ENCODE measurements at places on chromosomes 3 and 15. TPM values are rescaled to one million over a fixed set of nuclear protein-coding genes. Genes with fewer than 3 reads are reported as not detected.

The CAMKV gene
- not detected for polyA plus RNA-seq

The SYNPR gene
- not detected for polyA plus RNA-seq

The VEPH1 gene
- 36.4 TPM for polyA plus RNA-seq

The COL6A5 gene
- polyA plus RNA-seq: not detected

DNA sequence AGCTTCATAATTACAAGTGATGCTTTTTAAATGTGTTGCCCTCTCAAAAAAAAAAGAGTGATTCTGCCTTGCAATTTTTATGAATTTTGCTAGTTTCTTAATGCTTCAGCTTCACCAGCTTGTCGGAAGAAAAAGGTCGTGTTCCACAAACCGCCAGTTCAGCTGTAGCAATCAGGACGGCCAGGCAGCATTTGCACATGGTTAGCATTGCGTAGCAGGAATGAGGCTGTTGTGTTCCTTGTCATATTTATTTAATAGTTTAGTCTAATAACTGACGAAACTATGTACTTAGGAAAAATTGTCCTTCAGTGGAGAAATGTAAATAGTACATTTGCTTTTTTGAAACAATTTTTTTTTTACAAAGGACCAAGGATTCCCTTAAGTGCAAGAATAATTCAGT is 64.9 kb upstream of the SELENOK start:
- DNase-seq: no peak

GRCh38 chr3:158847885-158848284 is 46.0 kb downstream of the MFSD1 start:
- no peak for DNase-seq

DNA sequence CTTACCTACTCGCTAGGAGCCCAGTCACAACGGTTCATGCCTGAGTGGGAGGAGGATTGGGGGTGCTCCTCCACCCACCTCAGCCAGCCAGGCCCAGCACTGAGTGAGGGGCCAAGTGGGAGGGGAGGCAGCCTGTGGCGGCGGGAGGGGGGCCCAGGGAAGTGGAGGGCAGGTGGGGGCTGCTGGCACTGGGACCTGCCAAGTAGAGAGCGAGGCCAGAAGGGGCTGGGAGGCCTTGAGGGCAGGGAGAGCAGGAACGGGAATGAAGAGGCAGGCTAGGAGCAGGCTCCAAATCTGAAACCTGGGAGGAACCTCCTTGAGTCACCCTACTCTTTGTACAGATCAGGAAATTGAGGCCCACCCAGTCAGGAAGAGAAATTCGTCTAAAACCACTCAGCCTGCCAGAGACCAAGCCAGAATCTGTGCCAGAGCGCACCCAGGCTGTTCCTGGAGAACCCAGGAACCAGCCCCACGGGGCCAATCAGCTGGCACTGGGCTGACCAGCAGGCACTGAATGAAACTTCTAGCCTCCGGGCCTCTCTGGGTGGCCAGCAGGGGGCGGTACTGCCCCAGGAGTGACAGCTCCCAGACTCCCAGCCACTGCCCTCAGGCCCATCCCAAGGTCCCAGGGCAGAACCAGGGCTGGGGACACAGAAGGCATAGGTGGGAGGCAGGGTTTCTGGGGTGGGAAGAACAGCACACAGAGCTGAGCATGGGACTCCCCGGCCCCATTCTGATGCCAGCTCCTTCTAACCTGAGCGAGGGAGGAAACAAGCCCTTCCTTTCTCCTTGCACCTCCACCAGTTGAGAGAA is 14.8 kb upstream of the CYP11A1 start:
- no peak for DNase-seq

DNA sequence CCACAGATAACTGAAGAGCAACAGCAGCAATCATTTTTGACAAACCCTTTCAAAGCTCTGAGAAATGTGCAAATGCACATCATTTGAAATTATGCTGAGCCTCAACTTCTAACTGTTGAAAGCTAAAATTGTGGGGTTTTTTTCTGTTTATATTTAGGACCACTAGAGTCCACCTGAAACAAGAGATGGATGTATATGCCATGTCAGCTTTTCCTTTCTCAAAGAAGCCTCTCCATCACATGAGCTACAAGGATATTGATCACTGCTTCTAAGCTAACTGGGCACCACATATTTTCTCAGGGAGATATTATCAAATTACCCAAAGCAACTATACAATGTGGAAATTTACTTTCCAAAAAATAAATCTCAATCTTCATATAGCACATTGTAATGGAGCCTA is 498.6 kb upstream of the ZNF385D start:
- no peak for DNase-seq

DNA sequence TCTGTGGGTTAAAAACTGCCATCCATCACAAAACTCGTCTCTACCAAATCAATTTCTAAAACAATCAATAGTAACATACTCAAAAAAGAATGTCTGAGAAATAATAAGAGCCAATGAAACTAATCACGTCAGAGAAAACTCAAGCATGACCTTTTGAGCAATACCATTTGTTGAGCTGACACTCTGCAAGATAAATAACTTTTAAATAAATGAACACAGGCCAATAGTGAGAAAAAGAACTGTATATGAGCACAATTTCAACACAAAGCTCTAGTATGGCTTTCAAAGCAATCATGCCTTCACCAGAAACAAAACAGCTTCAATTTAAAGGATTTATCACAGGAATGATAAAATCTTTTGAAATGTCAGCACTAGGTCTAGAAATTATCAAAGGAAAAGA is 249.2 kb upstream of the SETMAR start:
- DNase-seq: no peak

GRCh38 chr15:90031231-90031791 is 30.2 kb downstream of the ZNF710 start:
- no peak for DNase-seq

- DNase-seq: no peak
Measured at GRCh38 chr3:36814066-36814717, 49.8 kb upstream of the DCLK3 start.

- no peak for DNase-seq
Measured at GRCh38 chr3:113804661-113805060, 33.9 kb upstream of the GRAMD1C start.

All from AG04450 (cell line).